Right renal pelvis (tissue), 4 donors: ENCODE measurements at places on chromosomes 12 and 14. TPM values are rescaled to one million over a fixed set of nuclear protein-coding genes. Genes with fewer than 3 reads are reported as not detected.

- no peak for DNase-seq
These were observed 10.0 kb upstream of the NRDE2 start for GRCh38 chr14:90341784-90342183.

- no peak for DNase-seq
These were observed 392.0 kb downstream of the FUT8 start for GRCh38 chr14:65804439-65805112.

The VTI1B gene
- polyA plus RNA-seq, result 105 TPM

GRCh38 chr14:101834800-101835547 is 73.5 kb downstream of the PPP2R5C start:
- no peak for DNase-seq

- no peak for DNase-seq
These were observed 129.6 kb downstream of the GRIN2B start for GRCh38 chr12:13851828-13852227.

GRCh38 chr12:127272864-127273263 is 994.1 kb upstream of the TMEM132C start:
- no peak for DNase-seq

The HOXC6 gene
- polyA plus RNA-seq, result 28.5 TPM

The PLA2G1B gene
- polyA plus RNA-seq, result 0.31 TPM

The PRPH gene
- 0.21 TPM for polyA plus RNA-seq

The RTL1 gene
- polyA plus RNA-seq, result 0.06 TPM

- DNase-seq, result no peak
These were observed 183.8 kb downstream of the CALM1 start for GRCh38 chr14:90580377-90581335.

The RHEBL1 gene
- 2.1 TPM for polyA plus RNA-seq

GRCh38 chr14:29823816-29824215 is 103.8 kb downstream of the PRKD1 start:
- no peak for DNase-seq

DNA sequence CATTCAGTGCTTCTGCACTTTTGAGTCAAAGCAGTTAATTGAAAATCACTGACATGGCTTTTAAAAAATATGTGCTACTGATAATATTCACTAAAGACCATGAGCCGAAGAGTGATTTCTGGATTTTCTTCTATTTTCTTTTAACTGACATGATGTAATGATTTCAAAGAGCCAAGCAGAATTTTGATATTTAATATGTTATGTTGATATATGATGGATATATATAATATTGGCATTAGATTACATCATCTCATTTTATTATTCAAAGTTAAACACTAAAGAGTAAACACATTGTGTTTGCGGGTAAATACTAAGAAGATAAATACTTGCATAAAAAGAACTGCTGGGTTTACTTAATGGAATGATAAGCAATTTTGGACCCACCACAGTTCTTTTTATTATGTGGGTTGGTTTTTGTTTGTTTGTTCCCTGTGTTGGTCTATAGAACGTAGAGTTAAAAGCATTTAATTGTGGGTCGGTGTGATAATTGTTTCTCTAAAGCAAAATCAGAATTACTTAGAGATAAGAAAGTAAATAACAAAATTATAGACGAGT is 692 bp downstream of the SPIC start:
- DNase-seq, result no peak

DNA sequence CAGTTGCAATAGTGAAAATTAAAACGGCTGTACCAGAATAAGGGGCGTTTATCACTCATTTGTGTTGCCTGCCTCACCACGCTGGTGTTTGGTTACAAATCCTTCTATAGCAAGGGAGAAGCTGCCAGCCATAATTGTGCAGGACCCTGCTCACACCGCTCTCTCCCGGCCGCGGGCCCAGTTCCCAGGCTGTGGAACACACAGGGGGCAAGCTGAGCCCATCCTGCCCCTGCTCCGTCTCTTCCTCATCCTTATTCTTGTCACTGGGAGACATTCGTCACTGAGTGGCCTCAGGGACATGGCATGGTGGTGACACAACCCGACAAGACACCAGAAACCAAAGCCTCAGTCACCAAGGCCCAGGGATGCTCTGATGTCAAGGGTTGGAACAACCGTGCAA is 116.3 kb upstream of the FKBP4 start:
- no peak for DNase-seq

DNA sequence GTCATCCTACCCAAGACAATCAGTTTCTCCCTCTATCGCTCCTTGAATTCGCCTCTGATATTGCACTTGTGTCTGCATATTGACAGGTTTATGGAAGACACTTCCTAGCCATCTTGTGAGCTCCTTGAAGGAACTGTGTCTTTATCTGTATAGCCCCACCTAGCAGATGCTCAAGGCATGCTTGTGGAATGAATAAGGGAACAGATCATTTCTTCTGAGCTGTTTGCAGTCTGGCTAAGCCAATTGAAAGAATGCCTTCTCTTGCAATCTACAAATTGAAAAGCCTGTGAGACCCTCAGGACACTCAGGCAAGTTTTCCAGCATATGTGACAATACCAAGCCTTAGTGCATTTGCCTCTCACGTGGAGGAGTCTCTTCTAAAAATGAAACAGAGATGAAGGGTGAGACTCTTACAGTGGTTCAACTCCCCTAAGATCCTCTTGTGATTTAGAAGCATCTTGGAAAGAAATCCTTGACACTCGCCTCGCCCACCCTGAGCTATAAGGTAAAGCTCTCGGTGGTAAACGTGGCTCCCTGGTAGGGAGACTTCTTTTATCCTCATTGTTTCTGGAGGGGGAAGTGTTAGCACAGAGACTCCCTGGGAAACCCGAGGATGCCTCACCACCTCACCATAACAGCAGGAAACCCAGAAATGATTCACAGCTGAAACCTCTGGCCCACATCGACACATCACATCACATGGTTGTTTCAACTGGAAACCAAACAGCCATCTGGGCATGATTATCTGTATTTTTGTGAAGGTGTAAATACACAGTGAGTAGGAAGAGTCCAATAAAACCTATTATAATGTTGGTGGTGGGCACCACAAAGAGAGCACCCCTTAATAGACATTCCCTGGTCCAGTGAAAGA is 112.3 kb upstream of the BCL2L14 start:
- no peak for DNase-seq

The ALDH1L2 gene
- polyA plus RNA-seq, result 1.00 TPM

The DNAI7 gene
- polyA plus RNA-seq, result 6.4 TPM

GRCh38 chr14:60102389-60102788 is 10.7 kb downstream of the PCNX4 start:
- no peak for DNase-seq

GRCh38 chr12:111248236-111249017 is 120.5 kb downstream of the PHETA1 start:
- no peak for DNase-seq

The PNN gene
- 180 TPM for polyA plus RNA-seq

- no peak for DNase-seq
These were observed 81.6 kb upstream of the RERGL start for GRCh38 chr12:18171571-18171970.

DNA sequence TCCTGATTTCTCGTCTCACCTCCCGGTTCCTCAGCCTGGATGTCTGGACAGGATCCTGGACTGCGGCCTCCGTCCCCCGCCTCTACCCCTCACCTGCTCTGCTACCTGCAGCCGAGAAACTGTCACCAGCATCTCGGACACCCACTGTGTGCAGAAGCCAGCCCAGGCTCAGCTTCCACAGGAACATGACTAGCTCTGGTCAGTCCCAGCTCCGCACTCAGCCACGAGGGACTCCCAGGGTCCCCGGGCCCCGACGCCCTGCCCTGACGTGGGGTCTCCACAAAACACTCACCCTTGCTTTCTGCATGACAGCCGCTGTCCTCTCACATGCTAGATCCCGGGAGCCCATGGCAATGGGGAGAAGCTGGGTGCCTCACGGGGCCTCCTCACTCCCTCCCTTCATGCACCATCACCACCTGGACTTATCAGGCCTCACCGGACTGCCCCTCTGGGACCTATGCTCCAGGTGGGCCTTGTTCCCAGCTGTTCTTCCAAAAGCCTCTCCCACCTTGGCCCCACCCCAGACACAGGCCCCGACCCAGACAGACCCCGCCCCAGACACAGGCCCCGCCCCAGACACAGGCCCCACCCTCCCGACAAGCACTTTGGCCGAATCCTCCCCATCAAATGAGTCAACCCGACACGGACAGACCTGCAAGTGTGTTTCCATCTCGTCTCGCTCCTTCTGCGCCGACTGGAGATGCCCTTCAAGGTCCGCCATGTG is 26.9 kb upstream of the ANKLE2 start:
- DNase-seq, result no peak

DNA sequence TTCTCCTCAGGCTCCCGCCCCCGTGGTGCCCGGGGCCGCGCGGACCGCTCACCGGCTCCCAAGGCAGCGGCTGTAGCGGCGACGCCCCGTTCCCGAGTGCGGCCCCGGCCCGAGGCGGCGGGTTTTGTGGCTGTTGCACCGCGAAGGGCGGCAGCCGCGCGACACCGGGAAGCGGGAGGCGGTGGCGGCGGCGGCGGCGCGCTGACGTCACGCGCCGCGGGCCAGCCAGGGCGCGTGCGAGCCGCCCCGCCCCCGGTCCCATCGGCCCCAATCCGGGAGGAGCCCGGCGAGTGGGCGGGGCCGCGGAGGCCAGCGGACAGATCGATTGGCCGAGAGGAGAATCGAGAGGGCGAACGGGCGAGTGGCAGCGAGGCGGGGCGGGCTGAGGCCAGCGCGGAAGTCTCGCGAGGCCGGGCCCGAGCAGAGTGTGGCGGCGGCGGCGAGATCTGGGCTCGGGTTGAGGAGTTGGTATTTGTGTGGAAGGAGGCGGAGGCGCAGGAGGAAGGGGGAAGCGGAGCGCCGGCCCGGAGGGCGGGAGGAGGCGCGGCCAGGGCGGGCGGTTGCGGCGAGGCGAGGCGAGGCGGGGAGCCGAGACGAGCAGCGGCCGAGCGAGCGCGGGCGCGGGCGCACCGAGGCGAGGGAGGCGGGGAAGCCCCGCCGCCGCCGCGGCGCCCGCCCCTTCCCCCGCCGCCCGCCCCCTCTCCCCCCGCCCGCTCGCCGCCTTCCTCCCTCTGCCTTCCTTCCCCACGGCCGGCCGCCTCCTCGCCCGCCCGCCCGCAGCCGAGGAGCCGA is at the start of gene YY1:
TSS of gene YY1 (plus strand) at position 726 of the 792 bp plus-strand sequence. CDS start 101 bp downstream, outside the sequence.
- DNase-seq, result peak; percentile 94

The KRT72 gene
- polyA plus RNA-seq, result not detected

The ANO2 gene
- polyA plus RNA-seq, result 4.0 TPM

- no peak for DNase-seq
These were observed 94.1 kb downstream of the PHLDA1 start for GRCh38 chr12:75937486-75937885.

DNA sequence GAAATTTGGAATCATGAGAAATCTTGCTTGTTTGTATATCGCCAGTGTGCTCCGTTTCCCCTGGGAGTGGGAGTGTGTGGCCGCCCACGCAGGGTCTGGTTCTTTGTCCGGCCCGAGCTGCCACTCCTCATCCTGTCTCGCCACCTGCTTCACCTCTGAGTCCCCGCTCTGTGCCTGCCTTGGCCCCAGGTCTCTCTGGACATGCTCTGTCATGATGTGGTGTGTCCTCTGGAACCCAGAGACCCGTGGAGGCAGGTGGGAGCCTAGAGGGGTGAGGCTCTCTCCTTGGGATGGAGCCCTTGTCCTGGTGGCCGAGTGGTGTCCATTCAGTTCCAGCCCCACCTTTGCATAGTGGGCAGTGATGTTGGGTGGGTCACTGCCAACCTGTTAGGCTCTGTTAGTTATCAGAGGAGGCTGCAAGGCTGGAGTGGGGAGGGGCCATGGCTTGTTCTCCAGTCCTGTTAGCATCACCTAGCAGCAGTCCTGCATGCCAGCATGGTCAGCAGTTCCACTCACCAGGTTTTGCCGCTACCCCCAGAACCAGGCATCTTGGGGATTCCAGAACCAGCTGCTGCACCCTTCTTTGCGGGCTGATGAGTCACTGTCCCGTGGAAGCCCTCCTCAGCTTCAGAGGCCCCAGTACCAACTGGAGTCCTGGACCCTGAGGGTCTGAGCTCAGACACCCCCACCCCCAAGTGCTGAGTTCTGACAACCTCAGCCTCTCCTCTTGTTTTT is 76.5 kb downstream of the EP400 start:
- no peak for DNase-seq

The COCH gene
- polyA plus RNA-seq, result 4.7 TPM

The GALNT6 gene
- 6.1 TPM for polyA plus RNA-seq

DNA sequence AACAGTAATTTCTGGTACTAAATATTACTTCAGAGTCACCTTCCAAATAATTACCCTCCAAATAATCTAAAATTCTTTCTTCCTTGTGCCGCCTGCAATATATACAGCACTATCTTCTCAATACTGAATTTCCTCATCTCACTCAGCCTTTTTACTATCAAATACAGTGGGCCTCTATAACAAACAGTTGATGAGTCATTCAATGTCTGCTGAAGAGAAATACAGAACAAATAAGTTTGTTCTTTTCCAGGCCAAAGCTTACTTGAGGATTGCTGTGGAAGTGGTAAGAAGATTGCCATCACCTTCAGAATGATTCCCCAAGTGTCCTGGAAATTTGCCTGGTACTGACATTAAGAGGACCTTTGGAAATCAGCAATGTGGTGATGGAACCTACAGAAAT is 218.2 kb upstream of the ARHGAP5 start:
- DNase-seq, result no peak

The SRRM4 gene
- polyA plus RNA-seq, result not detected

DNA sequence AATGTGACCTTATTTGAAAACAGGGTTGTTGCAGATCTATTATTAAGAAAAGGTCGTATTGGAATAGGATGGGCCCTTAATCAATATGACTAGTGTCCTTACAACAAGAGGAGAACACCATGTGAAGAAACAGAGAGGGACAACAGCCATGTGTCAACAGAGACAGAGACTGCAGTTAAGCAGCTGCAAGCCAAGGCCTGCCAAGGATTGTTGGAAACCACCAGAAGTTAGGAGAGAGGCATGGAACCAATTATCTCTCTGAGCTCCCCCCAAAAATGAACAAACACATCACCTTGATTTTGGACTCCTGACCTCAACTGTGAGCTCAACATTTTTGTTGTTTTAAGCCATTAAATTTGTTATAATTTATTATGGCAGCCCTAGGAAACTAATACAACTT is 214.6 kb upstream of the PRKD1 start:
- DNase-seq, result no peak

The CYP46A1 gene
- 1.5 TPM for polyA plus RNA-seq

GRCh38 chr14:31228533-31228932 is 20.9 kb upstream of the HECTD1 start:
- no peak for DNase-seq

DNA sequence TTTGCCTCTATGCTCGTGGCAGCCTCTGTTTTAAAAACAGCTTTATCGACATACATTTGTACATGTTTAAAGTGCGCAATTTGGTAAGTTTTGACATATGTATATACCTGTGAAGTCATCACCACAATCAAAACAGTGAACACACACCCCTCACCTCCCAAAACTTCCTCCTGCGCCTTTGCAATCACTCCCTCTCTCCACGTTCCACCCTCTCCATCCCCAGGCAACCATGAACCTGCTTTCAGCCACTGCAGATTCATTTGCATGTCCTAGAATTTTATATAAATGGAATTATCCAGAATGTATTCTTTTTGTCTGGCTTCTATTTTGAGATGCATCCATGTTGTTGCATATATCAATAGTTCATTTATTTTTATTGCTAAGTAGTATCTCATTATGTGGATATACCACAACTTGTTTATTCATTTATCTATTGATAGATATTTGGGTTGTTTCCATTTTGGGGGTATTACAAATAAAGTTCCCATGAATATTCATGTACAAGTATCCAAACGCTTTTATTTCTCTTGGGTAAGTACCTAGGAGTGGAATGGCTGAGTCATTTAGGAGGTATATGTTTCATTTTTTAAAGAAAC is 15.5 kb upstream of the CHGA start:
- DNase-seq, result no peak

The GPR84 gene
- polyA plus RNA-seq, result 0.22 TPM

- DNase-seq, result no peak
These were observed 60.8 kb upstream of the HSPB8 start for GRCh38 chr12:119117936-119118335.

GRCh38 chr12:128969480-128970055 is 116.3 kb downstream of the GLT1D1 start:
- no peak for DNase-seq

The STYX gene
- polyA plus RNA-seq, result 14.9 TPM

The CCER1 gene
- not detected for polyA plus RNA-seq
